Renal cortical epithelial cell (primary cell): ENCODE measurements at places on chromosomes 1 and 21. TPM values are rescaled to one million over a fixed set of nuclear protein-coding genes. Genes with fewer than 3 reads are reported as not detected.

The CD1D gene
- 0.75 and 1.4 TPM in 2 replicates for total RNA-seq

The MFSD2A gene
- total RNA-seq, result 6.7 and 9.7 TPM in 2 replicates

The ABCG1 gene
- 0.52 and 0.85 TPM in 2 replicates for total RNA-seq

The HAO2 gene
- total RNA-seq, result not detected in 2 replicates

- DNase-seq, result no peak
These were observed 40.4 kb downstream of the USP48 start for GRCh38 chr1:21742578-21742977.

DNA sequence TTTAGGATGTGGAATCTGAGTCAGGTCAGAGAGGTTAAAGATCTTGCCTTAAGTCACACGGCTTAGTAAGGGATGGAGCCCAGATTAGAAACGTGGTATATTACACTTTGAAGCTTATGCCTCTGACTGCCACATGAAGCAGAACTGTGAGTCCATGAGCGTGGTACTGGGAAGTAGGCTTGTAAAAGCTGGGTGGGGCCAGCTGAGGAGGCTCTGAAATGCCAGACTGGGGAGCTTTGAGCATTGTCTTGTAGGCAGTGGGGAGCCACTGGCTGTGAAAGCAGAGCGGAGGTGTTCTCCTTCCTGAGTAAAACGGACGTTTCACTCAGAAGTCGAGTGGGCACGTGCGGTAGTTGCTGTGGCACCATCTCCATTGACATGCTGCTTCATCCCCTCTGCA lies 72.6 kb upstream of the USP24 start:
- DNase-seq, result no peak

DNA sequence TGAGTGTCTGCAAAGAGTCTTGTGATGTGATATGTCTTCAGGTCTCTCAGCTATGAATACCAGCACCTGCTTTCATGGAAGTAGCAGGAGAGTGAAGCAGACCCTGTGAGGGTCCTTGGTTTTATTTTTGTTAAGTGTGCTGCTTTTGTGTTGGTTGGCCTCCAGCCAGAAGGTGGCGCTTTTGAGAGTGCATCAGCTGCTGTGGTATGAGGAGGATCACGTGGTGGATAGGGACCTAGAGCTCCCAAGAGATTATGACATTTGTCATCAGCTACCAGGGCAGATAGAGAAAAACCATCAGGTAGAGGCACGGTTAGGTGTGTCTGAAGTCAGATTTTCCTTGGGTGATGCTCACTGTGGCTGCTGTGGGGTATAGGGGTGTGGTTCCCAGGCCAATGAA lies 1232.1 kb downstream of the MRPL39 start:
- DNase-seq, result no peak

DNA sequence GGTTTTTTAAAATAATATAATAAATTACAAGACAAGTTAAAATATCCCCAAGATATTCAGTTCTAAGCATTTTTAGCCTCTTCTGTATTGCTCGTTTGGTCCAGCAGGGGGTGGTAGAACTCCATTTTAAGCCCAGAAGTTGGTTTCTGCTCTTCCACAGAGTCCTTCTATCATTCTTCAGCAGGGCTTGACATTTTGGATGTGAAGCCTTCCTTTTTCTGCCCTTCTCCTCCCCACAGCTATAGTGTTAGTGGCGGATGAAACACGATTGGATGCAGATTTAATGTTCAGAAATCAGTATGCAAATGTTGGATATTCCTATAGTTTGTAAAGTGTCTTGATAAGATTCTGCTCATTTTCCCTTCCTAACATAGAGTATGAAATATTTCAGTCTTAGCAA lies 1.4 kb downstream of the NCAM2 start:
- no peak for DNase-seq

DNA sequence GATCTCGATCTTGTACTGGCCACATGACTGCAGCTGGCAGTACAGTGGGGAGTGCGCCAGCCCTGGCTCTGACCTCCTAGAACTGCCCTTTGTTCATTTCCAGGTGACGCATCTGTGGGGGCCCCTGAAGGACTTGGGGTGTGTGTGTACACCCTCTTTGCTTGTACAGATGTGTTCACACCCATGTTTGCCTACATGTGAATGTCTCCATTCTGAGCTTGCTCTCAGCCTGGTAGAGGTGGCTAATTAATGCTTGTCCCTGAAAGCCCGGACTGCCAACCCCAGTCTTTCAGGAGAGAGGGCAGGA lies 19.8 kb downstream of the TNFRSF1B start:
- DNase-seq, result no peak
